Stimulated activated effector memory CD8-positive, alpha-beta T cell treated with anti-CD3 and anti-CD28 coated beads, Interleukin-12 subunit alpha, Interleukin-12 subunit beta, amount 100 ng/mL, for 72 hours (primary cell): ENCODE measurements at places on chromosomes 7 and 10.

GRCh38 chr7:157299613-157300368, 37.0 kb upstream of the DNAJB6 start:
- peak; percentile 36 for DNase-seq

- no peak for DNase-seq
Measured at GRCh38 chr10:75911426-75911825, 480.0 kb downstream of the LRMDA start.

GRCh38 chr7:98185101-98185500, 26.1 kb upstream of the BHLHA15 start:
- DNase-seq = no peak

GRCh38 chr7:158525648-158526484, 61.8 kb downstream of the PTPRN2 start:
- no peak for DNase-seq

DNA sequence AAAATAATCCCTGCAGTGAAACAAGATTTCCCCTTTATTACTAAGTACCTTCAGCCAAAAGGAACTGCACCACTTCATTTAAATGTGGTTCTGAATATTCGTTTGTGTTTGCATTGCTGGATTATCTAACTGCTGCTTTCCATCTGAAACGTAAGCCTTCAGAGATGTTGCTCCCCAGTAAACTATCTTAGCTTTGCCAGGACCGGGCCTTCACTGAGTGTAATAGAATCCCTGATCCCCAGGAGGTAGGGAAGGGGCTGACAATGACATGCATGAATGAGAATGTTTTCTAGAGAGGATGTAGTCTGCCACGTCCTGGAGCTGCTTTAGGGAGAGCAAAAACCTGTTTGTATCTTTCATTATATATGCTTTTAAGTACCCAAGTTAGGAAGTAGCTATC, 19.5 kb upstream of the INSYN2A start:
- DNase-seq = no peak

DNA sequence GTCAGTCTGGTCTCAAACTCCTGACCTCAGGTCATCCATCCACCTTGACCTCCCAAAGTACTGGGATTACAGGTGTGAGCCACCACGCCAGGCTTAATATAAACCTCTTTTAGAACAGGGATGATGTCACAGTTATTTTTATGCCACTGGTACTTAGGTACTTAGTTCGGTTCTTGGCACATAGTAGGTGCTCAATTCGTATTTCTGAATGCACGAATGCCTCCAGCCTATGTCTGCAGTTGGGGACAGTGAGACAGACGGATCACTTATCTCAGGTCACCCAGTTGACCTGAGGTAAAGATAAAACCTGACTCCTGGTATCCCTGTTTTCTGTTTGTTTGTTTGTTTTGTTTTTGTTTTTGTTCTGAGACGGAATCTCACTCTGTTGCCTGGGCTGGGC, 6.1 kb upstream of the NAT16 start:
- no peak for DNase-seq

DNA sequence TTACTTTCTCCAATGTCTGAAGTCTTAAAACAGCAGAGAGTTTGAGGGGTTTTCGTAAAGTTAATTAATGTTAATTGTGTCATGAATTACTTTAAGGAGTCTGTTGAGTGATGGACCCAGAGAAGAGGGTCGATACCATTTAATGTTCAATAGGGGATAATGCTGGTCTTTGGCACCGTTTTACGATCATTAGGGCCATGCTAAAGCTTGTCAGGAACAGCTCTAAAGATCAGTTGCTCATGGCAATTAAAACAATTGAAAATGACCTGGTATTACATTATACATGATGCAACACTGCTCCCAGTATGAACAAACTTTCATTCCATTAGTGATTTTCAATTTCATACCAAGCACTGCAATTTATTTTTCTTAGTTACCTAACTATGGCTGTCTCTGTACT, 296.9 kb downstream of the ETV1 start:
- no peak for DNase-seq

DNA sequence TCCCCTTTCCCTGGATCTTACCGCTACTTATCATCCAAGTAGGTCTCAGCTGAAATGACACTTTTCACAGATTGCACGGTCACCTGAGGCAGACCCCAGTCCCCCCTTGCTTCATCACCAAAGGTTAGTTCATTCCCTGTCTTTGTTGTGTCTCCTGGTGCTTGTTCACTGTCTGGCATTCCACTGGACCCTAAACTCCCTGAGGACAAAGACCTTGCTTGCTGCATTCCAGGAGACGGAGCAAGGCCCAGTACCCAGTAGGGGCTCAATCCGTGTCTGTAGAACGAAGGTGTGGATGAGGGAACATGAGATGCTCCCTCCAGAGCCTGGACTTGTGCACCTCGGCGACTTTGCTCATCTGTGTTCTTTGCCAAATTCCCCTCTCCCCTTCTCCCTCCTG, 160.0 kb downstream of the RAB11FIP2 start:
- no peak for DNase-seq

GRCh38 chr10:129912986-129913695, 50.9 kb downstream of the EBF3 start:
- no peak for DNase-seq

- DNase-seq = no peak
Measured at GRCh38 chr10:20007426-20007825, 191.2 kb downstream of the PLXDC2 start.

- DNase-seq = no peak
Measured at GRCh38 chr7:43535031-43535451, 47.9 kb upstream of the STK17A start.

DNA sequence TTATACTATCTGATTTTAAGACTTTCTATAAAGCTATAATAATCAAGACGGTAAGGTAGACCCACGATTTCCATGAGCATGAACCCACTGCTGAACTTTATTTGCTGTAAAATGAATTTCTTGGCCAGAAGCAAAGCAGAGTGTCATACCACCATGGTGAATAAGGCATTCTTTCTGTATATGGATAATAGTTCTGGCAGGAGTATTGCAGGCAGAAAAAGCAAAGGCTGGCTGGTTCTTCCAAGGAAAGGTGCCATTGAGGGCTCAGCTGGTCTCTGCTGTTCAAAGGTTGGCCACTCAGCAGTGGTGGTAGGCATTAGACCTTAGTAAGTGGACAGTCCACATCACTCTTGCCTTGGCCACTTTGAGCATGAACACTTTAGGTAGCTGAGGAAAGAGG, 104.1 kb upstream of the KCNMA1 start:
- no peak for DNase-seq

DNA sequence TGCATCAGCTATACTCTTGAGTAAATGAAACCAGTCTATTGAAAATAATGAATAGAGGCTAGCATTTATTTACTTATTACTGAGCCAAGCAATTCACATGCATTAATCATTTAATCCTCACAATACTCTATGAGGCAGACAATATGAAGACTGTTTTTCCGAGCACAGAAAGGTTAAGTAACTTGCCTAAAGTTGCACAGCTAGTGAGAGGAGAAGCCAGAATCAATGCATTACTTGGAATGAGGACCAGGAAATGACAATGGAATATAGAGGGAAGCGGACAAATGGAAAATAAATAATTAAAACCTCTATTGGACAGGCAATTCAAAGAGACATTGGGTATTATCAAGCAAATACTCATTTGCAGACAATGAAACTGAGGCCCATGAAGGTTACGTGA, 207.6 kb upstream of the PRKCQ start:
- no peak for DNase-seq

GRCh38 chr10:24822590-24822989, 98.9 kb upstream of the ARHGAP21 start:
- peak; percentile 46 for DNase-seq

GRCh38 chr7:105653441-105654005, 72.2 kb upstream of the EFCAB10 start:
- no peak for DNase-seq

DNA sequence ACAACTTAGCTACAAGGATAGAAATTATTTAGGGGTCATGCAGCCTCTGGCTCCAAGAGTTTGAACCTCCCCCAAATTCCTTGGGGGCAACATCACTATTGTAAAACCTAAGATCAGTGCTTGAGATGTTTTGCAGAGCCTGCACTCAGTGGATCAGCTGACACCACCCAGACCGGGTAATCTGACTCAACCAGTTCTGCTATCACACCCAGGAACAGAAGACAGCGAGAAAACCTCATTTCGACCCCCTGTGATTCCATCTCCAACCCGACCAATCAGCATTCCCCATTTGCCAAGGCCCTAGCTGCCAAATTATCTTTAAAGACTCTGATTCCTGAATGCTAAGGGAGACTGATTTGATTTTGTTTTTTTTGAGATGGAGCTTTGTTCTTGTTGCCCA, 5.2 kb downstream of the TACR2 start:
- no peak for DNase-seq

DNA sequence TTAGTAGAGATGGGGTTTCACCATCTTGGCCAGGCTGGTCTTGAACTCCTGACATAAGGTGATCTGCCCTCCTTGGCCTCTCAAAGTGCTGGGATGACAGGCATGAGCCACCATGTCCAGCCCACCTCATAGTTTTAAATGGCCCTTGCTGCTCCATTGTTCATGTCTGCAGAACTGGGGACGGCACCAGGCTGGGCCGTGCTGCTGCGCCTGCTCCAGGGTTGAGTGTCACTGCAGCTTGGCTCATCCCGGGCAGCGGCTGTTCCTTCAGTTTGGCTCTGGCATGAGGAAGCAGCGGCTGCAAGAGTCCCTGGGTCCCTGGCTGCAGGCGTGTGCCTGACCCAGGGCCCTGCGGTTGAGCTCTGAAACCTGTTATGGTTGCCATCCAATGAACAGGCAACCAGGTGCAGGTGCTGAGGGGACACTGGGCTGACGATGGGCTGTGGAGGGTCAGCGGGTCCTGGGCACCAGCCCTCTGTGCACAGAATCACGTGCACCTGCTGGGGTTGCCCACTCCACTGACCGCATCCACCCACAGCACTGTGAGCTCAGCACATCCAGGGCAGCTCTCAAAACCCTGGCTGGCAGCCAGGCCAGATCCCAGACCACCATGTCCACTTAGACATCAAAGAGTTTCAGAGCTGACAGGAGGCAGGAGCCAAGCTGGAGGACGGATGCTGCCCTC, 70.2 kb upstream of the PPP2R2D start:
- no peak for DNase-seq

GRCh38 chr7:128099204-128099671, 68.0 kb upstream of the LRRC4 start:
- peak; percentile 54 for DNase-seq

DNA sequence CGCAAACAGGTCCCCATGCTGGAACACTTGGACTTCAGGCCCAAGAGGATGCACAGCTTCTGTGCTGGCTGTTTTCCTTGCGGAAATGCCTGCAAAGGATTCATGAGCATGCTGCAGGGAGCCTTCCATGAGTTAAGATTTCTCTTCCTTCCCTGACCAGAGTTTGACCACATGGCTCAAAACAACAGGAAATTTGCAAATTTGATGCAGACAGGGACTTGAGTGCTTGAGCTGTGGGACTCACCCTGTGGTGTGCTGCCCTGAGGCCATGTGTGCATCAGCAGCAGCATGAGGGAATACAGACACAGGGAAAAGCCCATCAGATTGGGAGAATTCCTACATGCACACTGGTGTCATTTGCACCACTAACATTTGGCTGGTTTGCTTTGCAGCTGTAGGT, 195.4 kb downstream of the CDC14C start:
- DNase-seq = no peak

- no peak for DNase-seq
Measured at GRCh38 chr7:468681-469562, 50.7 kb downstream of the PDGFA start.

DNA sequence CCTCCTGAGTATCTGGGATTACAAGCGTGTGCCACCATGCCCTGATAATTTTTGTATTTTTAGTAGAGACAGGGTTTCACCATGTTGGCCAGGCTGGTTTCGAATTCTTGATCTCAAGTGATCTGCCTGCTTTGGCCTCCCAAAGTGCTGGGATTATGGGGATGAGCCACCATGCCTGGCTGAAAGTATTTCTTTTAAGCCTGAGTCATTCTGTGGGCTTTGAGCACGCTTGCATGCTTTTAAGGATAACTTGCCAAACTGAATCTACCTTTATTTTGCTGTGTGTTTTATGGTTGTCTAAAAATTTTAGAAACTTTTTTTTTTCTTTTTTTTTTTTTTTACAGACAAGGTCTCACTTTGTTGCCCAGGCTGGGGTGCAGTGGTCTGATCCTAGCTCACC, 33.2 kb downstream of the CNNM2 start:
- DNase-seq = no peak

DNA sequence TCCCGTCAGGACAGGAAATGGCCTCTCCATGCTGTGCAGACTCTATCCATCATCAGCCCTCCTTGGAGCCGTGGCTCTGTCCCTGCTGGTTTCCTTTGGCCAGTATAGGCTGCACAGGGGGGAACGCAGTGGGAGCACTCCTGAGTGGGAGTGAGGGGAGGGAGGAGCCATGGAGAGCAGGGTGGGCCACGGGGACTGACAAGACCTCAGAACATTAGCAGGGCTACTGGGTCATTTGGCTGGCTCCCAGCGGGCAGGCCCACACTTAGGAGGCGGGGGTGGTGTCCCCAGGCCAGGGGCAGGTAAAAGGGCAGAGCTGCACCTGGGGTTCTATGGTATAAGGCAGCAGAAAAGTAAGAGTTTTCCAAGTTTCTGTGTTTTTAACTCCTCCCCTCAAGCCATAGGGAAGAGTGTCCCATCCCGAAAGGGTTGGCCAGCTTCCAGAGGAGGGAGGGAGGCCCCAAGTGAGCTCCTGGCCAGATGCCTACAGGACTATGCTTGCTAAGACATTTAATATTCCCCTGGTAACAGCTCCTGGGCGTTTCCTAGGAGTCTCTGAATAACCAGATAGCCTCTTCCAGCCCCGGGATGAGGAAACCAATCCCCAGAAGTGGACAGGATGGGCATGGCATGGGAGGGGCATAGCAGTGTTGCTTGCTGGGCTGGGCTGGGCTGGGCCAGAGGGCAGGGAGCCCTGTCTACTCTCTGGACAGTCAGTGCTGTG, 5.5 kb upstream of the OPN4 start:
- DNase-seq = no peak

GRCh38 chr10:7388602-7389001, 22.2 kb downstream of the SFMBT2 start:
- no peak for DNase-seq

- no peak for DNase-seq
Measured at GRCh38 chr7:2168615-2169311, 64.0 kb downstream of the MAD1L1 start.

- no peak for DNase-seq
Measured at GRCh38 chr10:95350830-95351228, 60.0 kb upstream of the PDLIM1 start.

DNA sequence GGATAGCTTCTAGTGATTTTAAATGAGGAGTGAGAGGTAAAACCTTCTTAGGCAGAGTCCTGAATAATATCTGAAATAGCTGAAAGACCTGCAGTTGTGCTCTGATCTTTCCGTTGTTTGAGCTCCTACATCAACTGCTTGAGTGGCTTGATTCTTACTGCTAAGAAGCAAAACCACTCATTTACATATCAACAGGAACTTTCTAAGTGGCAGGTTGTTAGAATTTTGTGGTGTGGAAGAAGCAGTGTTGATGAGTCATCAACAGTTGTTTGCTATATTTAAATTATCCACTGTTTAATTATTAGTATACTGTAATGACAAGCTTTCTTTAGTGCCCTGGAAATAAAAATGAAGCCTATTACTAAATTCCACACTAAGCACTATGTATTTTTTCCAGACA, 689.5 kb downstream of the DNAJB9 start:
- DNase-seq = no peak
